ENCODE measurements at places on chromosomes 16 and 17.

DNA sequence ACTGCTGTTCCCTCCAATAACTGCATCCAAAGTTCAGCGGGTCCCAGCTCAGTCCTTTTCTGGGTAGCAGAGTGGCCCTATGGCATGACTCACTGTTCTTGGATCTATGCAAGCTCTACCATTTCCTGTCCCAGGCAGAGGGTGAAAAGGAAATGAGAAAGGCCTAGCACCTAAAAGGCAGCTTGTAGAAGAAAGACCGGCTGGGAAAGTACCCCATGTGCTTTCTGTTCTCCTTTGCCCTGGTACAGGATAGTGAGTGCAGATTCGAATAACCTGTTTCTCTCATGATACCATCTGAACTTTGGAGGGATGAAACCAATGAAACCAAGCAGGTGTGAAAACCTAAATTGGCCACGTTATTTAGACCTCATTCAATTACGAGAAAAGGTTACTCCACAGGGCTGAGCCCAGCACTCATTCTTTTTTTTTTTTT, 12.7 kb upstream of the HASPIN start:
- DNase-seq, result no peak

DNA sequence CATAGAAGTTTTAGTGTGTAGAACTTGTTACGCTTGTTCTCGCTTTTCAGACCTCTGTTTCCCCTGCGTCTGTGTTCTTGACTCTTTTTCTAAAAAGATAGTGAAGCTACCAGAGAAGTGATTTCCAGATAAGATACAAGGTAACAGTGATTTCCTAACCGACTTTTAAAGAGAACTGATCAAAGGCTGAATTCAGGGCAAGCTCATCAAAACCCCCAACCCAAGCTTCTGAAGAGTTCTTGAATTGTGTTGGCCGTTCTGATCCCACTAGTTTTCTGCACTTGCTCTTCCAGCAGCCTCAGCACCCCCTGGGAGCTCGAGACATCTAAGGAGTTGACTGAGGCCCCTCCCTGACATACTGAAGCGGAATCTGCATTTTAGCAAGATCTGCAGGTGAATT, 12.7 kb upstream of the NSMCE1 start:
- no peak for DNase-seq

GRCh38 chr16:14106961-14107360, 35.8 kb downstream of the MRTFB start:
- no peak for DNase-seq

- no peak for DNase-seq
These were observed 29.0 kb downstream of the CDK5R1 start for GRCh38 chr17:32515677-32516383.

DNA sequence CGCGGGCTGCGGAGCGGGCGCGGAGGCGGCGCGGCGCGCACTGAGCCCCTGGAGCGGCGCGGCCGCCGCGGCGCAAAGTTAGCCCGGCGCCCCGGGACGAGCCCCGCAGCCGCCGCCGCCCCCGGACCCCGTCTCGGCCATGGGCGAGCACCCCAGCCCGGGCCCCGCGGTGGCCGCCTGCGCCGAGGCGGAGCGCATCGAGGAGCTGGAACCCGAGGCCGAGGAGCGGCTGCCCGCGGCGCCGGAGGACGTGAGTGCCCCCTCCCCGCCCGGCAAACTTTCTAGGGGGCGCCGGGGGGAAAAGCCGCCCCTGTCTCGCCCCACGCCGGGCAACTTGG, 388 bp downstream of the RHBDL3 start:
- DNase-seq, result no peak

DNA sequence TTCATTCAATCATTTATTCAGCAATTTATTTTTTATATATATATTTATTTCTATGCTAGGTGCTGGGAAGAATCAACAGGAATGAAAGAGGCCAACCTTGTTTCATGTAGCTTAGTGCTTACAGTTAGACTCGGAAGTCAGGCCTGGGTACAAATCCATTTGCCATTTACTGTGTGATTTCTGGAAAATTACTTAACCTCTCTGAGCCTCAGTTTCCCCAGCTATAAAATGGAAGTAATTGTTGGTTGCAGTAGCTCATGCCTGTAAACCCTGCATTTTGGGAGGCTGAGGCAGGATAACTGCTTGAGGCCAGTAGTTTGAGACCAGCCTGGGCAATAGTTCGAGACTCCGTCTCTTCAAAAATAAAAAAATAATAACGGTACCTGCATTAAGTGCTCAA, 27.2 kb upstream of the MLKL start:
- no peak for DNase-seq

DNA sequence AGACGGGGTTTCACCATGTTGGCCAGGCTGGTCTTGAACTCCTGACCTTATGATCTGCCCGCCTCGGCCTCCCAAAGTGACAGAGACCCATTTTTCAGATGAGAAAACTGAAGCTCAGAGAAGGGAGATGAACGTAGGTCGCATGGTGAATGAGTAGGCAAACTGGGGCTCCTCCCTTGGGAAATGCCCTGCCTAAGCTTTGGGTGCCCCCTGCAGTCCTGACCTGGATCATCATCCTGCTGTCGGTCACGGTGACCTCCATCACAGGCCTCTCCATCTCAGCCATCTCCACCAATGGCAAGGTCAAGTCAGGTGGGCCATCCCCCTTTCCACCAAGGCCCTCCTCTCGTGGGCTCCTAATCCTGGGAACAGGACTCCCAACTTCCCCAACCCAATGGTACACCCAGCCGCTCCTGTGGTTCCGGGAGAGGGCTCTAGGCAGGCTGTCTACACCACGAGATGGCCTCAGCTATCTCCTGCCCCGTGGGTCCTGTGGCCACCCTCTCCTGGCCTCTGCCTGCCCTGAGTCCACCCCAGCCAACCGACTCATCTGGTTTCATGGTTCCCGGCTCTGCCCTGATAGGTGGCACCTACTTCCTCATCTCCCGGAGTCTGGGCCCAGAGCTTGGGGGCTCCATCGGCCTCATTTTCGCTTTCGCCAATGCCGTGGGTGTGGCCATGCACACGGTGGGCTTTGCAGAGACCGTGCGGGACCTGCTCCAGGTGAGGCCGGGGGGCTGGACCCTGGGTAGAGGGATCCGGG, 4.7 kb downstream of the SLC12A3 start:
- DNase-seq, result no peak

GRCh38 chr17:48483471-48484131, 47.2 kb downstream of the HOXB1 start:
- DNase-seq, result peak; percentile 11

DNA sequence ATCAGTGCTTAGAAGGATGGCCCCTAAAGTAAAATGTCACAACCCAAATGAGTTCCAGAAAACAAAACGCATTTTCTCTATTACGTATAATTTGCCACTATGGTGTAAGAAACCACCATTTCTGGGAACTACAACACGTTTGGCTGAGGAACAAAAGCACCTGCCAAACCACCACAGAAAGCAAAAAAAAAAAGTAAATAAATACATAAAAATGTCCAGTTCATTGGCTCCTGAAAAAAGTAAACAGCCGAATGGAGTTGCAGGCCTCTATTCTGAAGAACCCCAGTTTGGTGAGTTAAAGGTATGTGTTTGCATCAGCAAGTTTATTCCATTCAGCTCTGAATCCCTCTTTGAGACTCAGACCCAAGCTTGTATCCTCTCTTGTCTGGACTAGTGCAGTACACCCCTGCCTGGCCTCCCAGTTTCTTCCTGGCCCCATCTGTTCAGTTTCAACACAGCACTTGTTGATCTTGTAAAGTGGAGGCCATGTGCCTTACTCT, 36.9 kb downstream of the ERN1 start:
- DNase-seq, result no peak

DNA sequence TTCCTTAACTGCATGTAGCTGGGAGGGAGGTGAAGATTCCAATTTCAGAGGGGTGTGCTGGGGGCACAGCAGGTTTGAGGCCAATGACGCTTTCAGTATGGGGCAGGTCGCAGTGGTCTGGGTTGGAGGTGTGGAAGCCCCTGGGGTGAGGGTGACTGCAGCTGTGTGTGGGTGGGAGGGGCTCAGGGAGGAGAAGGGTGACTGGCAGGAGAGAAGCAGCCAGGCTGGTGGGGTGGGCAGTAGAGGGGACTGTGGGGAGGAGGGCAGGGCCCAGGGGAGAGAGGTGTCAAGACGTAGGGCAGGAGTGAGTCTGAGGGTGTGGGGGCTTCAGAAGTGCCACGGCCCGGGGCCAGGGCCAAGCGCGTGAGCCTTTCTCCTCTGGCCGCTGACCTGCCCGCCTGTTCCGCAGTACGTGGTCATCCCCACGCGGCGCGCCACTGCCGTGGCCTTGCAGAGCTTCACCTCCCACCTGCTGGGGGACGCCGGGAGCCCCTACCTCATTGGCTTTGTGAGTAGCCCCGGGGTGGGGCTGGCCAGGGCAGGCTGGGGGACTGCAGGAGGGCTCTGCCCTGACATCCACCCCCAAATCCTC, 19.4 kb downstream of the MYBBP1A start:
- DNase-seq, result no peak

DNA sequence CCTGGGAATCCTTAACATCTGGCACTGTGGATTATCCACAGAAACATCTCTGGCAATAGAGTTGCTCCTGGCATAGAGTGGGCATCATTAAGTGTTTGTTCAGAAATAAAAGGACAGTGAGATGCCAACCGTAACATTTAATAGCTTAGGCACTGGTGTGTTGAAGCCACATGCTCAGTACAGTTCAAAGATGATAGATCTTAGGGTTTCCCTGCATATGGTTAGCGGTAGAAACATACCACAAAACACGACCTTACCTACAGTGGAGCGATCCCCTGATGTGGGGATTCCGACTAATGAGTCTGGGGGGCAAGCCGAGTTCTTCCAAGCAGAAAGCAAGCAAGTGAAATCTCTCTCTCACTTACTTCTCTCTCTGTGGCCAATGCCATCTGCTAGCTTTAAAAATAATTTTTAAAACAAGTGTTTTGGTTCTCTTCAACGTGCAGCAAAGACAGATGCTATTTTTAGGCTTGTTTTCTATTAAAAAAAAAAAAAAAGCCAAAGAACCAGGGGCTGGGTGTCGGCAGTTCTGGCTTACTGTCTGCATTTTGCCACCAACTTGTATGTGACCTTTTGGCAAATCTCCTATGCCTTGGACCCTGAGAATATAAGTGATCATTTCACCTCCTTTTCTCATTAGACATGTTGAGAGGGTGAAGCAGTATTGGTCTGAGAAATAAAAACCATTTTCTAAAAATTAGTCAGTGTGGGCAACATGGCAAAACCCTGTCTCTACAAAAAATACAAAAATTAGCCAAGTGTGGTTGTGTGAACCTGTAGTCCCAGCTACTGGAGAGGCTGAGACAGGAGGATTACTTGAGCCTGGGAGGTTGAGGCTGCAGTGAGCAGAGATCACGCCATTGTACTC, 89.2 kb upstream of the CACNG3 start:
- DNase-seq, result no peak

GRCh38 chr17:37488009-37488604, 1.6 kb upstream of the DUSP14 start:
- peak; percentile 74 for DNase-seq
